ENCODE measurements at places on chromosomes 3 and 15.

DNA sequence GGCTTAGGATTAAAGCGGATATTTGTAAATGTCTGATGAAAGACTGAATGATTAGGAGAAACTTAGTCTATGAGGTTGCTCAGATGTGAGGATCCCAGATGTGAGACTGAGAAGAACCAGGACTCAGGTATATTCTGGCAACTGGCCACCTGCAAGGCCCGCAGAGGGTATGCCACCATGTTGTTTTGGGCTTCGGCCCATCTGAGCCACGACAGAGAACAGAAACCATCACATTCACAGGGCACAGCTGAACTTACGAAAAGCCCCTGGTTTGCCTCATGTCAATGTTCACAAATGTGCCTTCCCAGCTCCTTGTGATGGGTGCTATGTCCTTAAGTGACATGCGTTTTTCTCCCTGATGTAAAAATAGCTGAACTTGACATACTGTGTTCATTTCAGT is 412.5 kb upstream of the RORA start:
- no peak for DNase-seq

GRCh38 chr3:178271740-178272387 is 264.4 kb upstream of the KCNMB2 start:
- DNase-seq, result no peak

GRCh38 chr3:76864355-76864754 is 175.5 kb upstream of the ROBO2 start:
- no peak for DNase-seq

- DNase-seq, result no peak
Measured at GRCh38 chr15:88142121-88142520, 114.4 kb downstream of the NTRK3 start.

DNA sequence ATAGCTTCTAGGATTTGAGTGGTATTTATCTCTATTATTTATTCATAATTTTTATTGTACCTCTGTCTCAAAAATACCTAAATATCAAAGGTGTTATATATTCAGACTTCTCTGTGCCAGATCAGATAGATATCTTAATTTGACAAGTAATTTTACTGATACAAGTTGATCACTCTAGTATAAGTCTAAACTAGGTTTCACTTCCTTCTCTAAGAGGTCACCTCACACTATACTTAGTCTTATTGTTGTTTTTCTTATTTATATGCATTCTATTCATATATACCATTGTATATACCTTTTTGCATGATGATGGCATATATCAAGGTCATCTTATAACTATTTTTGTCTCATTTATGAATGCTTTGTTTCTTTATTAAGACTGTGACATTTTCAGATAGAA is 26.4 kb upstream of the HGD start:
- no peak for DNase-seq

- DNase-seq, result no peak
Measured at GRCh38 chr15:35665896-35666536, 120.1 kb upstream of the DPH6 start.

DNA sequence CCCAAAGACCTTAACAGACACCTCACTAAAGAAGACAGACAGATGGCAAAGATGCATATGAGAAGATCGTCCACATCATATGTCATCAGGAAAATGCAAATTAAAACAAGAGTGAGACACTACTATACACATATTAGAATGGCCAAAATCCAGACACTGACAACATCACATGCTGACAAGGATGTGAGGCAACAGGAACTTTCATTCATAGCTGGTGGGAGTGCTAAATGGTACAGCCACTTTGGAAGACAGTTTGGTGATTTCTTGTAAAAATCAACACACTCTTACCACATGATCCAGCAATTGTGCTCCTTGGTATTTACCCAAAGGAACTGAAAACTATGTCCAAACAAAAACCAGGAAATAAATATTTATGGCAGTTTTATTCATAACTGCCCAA is 17.6 kb downstream of the CHDH start:
- DNase-seq, result no peak

- no peak for DNase-seq
Measured at GRCh38 chr3:6124875-6125274, 736.0 kb upstream of the GRM7 start.

- DNase-seq, result no peak
Measured at GRCh38 chr15:72397796-72398588, at the start of gene TMEM202. TMEM202 (plus strand) TSS chr15:72398305; CDS start chr15:72398327, 22 bp downstream.

DNA sequence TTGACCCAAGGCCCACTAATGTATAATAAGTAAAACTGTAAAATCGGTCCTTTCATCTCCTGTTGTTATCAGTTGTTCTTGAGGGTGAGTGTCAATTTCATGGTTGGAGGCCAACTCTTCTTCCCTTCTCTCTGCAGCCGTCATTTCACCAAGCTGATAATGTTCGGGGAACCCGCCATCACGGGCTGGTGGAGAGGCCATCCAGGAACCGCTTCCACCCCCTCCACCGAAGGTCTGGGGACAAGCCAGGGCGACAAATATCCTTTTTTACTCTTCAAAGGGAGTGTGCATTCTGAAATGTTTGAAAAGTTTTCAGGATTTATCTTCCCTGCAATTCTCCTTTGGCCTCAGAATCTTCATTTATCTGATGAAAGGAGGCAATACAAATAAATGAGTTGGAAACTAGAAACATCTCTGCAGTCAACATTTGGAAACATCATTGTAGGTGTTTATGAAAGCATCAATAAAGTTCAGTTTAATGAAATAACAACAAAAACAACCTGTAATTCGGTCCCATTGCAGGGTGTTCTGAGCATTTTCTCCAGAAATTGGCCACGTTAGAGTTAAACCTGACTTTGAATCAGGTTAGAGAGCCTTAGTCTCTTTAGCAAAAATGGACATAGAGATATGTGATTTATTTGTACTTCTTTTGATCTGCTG is 63.9 kb downstream of the CRTC3 start:
- DNase-seq, result no peak

GRCh38 chr3:193776626-193777358 is 183.8 kb downstream of the OPA1 start:
- no peak for DNase-seq

GRCh38 chr3:87045473-87045872 is 54.5 kb upstream of the VGLL3 start:
- DNase-seq, result no peak

DNA sequence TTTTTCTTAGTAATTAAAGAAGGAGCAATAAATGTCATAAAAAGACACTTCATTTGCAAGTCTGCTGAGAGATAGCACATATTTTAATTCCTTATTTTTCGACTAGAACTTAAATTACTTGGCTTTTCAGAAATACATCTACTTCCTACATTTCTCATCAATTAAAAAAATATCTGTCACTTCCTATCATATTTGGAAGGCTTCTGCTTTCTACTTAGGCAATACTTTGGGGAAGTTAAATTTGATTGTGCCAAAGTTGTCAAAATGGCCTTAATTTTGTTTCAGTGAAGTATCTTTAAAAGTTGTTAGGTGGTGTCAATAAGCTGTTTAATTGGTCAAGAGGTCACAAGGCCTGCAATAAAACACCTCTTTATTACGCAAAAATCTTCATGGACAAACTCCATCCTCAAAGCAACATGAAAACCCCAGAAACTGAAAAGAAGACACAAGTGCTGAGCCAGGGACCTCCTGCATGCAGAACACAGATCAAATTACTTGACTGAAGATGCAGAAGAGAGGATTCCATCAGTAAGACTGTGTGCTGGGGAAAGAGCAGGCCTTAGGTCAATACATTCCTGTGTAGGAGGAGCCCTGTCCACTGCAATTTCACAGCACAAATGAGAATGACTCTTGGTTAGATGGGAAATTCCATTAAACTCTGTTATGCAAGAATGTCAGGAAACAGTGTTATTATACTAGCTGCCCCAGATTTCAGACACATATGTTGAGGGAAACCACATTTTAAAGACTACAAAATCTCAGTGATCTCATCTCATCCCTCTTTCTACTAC is 48.0 kb upstream of the FSTL1 start:
- no peak for DNase-seq

DNA sequence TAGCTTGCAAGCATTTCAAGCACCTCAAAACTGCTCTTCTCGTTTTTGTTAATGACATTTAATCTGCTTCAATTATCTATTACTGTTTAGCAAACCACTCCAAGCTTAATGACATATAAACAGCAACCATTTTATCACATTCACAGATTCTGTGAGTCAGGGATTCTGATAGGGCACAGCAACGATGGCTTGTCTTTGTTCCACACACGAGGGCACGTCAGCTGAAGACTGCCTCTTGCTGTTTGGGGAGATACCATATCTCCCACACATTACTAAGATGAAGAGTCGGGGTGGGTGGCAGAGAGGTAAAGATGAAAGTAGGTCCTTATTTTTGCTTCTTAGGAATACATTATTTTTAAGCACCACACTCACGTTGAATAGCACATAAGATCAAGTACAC is 19.3 kb downstream of the CPOX start:
- no peak for DNase-seq

DNA sequence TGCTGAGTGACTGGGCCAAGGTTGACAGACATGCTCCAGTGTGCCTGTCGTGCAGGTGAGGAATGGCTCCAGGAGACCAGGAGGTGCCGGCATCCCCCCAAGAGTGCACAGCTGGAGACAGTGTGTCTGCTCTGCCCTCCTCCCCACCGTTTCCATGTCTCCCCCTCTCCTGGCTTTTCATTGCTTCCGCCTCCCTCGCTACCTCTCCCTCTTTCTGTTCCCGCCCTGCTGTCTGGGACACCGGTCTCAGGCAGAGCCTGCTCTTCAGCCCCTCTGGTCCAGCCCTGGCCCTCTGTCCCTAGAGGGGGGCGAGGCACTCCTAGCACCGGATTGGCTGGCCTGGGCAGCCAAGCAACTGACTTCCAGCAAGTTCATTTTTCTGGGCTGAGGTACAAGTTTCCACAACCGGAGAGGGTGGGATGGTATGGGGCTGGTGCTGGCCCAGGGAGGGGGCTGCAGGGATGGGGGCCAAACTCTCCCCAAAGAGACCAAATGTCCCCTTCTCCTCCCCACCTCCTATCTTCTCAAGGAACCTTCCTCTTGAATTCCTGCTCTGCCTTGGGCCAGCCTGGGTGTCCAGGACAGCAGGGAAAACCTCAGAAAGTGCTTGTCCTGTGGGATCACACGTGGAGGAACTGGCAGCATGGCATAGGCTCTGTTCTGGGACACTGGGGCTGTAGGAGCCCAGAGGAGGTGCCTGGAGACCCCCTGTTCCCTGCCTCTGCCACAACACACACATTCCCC is 32.6 kb downstream of the PRKCD start:
- no peak for DNase-seq

- DNase-seq, result no peak
Measured at GRCh38 chr3:1532935-1533606, 440.2 kb downstream of the CNTN6 start.

DNA sequence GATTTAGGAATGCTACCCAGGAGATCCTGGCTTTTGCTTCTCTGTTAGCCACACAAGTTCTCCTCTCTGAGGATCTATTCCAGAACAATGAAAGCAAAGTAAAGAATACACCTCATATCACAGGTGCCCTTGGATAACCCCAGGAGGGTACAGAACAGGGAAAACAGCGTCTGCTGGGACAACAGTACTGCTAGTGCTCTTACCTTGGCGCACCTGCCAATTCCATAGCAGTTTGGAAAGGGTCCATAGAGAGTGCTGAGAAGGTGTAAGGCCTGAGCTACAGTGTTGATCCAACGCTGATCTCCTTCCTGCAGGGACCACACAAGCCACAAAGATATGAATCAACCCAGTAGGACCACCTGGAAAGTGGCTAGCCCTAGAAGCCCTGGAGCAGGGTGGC is 12.9 kb upstream of the PRC1 start:
- DNase-seq, result no peak

- no peak for DNase-seq
Measured at GRCh38 chr3:161028555-161029153, 76.5 kb downstream of the B3GALNT1 start.

DNA sequence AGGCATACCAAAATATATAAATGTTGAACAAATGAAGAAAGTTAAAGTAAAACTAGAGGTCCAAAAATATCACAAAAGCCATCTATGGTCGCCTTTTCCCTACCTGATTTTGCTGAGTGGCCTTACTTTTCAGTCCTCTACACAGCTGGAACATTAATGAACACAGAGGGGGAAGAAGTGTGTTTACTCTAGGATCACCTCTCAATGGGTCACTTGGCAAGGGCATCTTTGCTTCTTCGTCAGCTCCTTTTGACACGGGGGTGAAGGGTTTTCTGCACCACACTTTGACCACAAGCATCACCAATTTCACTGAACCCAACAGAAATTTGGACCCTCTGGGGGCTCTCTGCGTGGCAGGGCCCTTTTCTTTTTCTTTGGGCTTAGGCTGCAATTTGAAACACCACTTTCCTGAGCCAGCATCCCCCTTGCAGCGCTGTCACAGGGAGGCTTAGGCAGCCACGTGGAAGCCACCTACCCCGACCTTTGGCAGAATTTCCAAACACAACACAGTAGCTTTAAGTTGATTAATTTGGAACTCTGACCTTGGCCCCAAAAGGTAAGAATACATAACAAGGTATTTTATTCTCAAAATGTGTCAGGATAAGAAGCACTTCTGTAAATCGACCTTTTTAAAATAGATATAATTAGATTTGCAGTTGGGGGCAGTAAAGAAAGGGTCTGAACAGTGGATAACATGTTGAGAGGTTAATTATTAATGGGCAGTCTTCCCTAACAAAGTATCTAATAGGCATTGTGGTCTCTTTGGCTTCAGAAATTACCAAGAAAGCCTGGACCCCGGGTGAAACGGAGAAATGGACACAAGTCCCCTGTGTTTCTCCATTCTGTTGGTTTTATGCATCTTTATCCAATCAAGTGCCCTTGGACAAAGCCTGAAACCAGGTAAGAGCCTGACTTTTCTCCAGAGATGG is at the start of gene LIPC:
LIPC (plus strand) TSS at position 771 of the 929 bp plus-strand sequence; CDS start at position 813, 42 bp downstream.
- DNase-seq, result no peak

DNA sequence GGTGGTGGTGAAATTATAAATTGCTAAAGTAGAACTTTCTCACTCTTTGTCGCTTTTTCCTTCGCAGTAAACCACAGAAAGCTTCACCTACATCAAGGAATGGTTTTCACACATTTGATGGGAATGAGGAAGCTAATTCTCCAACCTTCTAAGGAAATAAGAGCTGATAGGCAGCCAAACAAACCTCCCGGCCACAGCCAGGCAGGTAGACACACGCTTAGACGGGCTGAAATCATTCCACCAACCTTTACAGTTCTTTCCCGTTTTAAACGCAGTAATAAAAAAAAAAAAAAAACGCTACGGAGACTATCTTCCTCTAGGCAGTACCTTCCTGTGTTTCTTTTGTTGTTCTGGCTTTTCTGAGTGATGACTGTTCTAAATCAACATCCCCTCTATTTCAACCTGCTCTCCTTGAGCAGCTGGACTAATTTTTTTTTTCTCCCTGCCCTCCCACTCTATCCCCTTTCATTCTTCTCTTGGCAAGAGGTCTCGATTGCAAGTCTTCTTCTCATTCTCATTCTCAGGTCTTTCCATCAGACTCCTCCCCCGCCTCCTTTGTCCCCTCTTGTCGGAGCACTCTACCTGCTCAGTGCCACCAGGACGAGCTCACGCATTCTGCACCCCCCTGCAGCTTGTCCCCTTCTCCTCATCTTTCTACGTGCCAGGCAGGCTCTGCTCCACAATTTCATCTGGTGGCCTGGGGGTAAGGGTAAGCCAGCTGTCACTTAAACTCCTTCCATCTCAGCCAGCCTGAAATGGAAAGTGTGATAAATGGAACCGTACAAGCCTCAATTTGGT is 391.1 kb upstream of the MDFIC2 start:
- DNase-seq, result no peak
